GM13976 (cell line): ENCODE measurements at places on chromosomes 5 and 9.

- no peak for DNase-seq
These were observed 34.3 kb upstream of the NR3C1 start for GRCh38 chr5:143437666-143438273.

GRCh38 chr9:111597852-111598732, 1.4 kb downstream of the PTGR1 start:
- DNase-seq = peak; percentile 66

- no peak for DNase-seq
These were observed 120.9 kb upstream of the STK32A start for GRCh38 chr5:147113967-147114366.

DNA sequence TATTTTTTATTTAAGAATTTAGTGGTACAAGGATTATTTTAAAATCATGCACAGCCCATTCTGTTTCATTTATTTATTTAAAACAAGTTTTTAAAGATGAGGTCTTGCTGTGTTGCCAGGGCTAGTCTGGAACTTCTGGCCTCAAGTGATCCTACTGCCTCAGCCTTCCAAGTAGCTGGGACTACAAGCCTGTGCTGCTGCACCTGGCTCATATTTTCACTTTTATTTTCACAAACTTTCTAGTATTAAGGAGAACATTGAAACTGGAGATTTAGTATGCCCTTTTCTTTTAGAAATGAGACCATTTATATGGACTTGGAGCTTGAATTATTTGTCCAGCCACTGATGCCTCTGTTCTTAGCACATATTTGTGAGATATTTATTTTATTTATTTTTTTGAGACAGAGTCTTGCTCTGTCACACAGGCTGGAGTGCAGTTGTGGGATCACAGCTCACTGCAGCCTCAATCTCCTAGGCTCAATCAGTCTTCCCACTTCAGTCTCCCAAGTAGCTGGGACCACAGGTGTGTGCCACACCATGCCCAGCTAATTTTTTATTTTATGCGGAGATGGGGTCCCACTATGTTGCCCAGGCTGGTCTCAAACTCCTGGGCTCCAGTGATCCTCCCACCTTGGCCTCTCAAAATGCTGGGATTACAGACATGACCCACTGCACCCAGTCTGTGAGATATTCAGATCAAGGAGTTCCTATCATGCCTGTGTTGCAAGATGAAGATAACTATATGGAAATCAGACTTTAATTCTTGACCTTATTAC, 7.4 kb downstream of the DMXL1 start:
- DNase-seq = no peak

DNA sequence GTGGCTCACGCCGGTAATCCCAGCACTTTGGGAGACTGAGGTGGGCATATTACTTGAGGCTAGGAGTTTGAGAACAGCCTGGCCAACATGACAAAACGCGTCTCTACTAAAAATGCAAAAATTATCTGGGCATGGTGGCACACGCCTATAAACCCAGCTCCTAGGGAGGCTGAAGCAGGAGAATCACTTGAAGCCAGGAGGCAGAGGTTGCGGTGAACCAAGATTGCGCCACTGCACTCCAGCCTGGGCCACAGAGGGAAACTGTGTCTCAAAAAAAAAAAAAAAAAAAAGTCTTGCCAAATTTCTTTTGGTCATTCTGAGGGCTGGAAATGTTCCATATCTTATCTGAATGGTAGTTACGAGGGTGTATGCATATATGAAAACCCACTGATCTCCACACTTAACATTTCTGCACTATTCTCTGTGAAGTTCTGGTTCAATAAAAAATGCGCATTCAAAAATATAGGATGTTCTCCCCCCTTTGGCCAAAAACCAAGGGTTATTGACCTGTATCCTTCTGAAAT, 13.5 kb upstream of the NIPAL4 start:
- no peak for DNase-seq

DNA sequence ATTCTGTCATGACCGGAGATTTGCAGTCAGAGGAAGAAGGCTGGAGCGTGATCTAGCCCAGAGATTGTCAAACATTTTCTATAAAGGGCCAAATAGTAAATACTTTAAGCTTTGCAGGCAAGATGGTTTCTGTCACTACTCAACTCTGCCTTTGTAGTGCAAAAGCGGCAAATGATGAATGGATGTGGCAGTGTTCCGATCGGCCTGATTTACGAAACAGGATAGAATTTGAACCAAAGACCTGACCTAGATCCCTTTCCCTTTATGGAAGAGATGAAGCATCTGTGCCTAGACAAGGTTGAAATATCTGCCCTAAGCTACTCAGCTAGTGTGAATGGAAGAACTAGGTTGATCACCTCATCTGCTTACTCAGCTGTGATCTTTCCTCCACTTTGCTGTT, 209.5 kb downstream of the YTHDC2 start:
- DNase-seq = no peak

GRCh38 chr5:58246461-58246944, 213.4 kb downstream of the PLK2 start:
- DNase-seq = no peak

DNA sequence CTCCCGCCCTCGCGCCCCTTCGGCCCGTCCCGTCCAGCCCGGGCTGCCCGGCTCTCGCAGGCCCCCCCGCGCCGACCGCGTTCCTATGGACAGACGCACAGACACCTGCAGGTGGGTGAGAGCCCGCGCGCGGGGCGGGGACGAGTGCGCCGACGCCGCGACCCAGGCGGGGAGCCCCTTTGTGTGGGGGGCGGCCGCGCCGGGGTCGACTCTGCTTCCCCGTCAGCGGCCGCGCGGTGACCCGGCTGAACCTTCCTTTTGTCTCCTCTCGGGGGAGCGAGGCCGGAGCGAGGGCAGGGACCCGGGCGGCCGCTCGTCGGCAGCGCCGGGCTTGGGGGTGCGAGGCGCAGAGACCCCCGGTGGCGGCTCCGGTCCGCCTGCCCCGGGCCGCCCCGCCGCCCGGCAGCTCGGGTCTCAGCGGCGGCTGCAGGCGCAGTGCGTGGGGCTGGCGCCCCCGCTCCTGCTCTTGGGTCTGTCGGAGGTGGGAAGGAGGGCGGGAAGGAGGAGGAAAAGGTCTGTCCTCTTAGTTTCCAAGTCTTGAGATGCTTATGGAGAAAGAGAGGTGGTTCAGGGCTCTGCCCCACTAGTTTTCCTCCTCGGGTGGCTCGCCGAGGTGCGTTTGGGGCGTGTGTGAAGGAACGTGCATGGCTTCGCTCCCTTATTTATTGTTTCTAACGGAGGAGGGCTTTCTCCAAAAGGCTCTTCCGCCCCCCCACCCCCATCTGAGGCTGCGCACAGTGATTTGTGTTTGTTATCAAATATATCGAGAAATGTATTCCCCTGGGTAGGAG, 576 bp downstream of the KIAA1958 start:
- peak; percentile 49 for DNase-seq

DNA sequence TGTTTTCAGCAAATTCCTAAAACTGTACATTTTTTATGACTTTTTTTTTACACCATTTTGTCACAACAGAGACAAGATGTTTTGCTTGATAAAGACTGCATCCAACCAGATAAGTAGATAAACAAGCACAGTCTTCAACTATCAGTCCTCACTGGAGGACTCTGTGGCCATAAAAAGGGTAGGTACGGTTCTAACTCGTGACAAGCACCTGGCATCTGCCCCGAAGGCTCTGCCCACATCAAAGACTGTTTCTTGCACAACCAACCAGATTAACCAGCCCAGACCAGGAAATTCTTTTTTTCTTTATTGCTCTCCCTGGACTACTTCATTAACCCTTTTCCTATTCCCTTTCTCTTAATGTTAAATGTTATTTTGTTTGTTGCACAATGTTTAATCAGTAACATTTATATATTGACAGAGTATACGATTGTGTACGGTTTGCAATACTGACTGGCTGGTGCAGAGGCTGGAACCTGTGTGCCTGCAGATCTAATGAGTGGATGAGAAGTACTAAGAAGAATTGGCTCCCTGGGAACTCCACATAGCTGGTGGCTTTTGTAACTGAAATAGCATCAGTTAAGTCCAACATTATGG, 74.1 kb downstream of the SERINC5 start:
- DNase-seq = no peak

DNA sequence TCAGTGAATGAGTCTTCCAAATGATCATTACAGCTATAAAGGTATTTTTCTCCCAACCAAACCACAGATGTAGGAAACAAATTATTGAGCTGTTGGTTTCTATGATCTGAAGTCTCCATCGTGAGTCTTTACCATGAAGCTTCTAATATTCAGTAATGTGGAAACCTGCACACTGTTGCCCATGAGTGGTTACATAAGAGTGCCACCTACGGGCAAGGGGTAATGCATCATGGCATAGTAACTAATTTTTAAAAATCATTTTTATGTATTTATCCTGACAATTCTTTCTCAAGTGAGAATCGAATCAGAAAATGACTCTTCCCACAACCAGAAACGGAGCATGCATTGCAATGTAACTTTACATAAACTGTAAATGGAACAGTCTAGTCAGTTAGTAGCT, 282.5 kb upstream of the SMARCA2 start:
- peak; percentile 12 for DNase-seq

GRCh38 chr9:118532592-118532991, 828.4 kb downstream of the TLR4 start:
- no peak for DNase-seq

DNA sequence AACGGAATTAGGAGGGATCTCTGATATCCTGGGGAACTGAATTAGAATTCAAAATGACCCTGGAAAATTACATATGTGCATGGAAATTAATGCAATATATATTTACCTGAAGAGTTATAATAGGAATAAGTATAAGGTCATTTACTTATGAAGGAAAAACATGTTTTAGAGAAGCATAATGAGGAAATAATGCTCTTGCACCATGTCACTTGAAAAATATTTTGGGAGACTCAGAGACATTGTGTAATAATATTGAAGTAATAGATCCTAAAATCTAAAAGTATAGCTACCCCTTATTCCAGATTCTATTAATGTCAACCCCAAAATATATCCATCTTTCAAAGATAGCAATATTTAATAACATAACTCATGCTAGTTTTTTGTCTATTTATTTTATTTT, 28.4 kb downstream of the SPZ1 start:
- no peak for DNase-seq

- DNase-seq = no peak
These were observed 84.4 kb downstream of the INSYN2B start for GRCh38 chr5:169895926-169896325.

DNA sequence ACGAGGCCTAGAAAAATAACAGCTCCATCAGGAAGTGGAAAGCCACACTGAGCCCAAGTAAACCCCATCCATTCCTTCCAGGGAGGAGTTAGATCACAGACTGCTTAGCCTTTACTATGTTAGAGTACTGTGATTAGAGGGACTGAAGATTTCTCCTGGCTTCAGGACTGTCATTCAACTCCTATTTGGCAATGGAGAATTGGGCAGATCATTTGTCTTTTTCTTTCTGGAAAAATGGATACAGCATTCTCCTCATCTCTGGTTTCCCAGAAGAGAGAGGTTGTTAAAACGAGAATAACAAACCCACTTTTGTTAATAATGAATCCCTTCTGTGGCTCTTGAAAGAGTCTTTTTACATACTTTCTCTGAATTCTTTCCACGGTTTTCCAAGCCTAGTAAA, 150.4 kb downstream of the GABRB2 start:
- DNase-seq = no peak

DNA sequence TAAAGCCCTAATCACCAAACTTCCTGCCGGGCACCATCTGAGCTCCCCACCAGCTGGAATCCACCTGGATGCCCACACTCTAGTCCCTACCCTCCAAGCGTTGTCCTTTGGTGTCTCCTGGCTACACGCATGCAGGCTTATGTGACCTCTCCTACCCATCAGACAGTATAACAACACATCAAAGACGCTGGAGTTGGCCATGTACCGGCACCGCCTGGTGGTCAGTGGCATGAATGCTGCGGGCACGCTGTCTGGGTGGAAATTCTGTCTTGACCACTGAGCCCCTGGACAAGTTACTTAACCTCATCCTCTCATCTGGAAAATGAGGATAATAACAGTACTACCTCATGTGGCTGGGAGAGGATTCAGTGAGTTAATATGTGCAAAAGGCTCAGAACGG, 23.4 kb upstream of the CORO2A start:
- no peak for DNase-seq

GRCh38 chr9:135061441-135061840, 26.0 kb upstream of the OLFM1 start:
- DNase-seq = no peak

DNA sequence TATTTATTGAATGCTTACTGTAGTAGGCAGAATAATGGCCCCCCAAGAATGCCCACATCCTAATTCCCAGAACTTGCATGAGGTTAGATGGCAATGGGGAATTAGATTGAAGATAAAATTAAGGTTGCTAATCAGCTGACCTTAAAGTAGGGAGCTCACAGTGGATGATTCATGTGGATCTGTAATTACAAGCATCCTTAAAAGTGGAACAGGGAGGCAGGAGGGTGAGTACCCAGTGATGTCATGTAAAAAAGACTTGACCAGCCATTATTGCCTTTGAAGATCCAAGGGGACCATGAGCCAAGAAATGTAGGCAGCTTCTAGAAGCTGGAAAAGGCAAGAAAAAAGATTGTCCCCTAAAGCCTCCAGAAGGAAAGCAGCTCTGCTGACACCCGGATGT, 71.4 kb downstream of the GABBR2 start:
- no peak for DNase-seq

DNA sequence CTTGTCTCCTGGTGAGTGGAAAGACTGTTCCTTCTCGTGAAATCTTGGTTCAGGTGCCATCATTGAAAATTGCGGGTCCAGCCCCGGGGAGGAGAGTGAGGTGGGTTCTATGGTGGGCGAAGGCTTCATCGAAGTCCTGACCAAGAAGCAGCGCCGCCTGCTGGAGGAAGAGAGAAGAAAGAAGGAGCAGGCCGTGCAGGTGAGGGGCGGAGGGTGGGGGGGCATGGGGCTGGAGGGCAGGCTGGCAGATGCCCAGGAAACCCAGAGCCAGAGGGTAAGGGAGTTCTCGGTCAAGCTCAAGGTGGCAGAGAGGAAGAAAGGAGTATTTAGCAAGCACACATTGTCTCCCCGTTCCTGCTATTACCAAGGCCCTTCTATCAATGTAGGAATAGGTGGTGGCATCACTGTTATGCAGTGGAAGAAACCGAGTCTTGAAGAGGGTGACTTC, 24.3 kb upstream of the POMT1 start:
- DNase-seq = peak; percentile 63

- no peak for DNase-seq
These were observed 497.0 kb downstream of the RAB3C start for GRCh38 chr5:59079622-59080620.

GRCh38 chr5:60210810-60211209, 317.3 kb upstream of the PDE4D start:
- no peak for DNase-seq
